Stimulated activated CD8-positive, alpha-beta memory T cell treated with anti-CD3 and anti-CD28 coated beads, Interleukin-4, amount 100 ng/mL, for 4 hours (primary cell): ENCODE measurements at places on chromosomes 12 and 14.

GRCh38 chr12:131001493-131001892 lies 47.8 kb downstream of the ADGRD1 start:
- DNase-seq = no peak

GRCh38 chr12:53749986-53750811 lies 1.6 kb downstream of the CISTR start:
- no peak for DNase-seq

- DNase-seq = no peak
These were observed 134.1 kb downstream of the TPH2 start for GRCh38 chr12:72072592-72073212.

DNA sequence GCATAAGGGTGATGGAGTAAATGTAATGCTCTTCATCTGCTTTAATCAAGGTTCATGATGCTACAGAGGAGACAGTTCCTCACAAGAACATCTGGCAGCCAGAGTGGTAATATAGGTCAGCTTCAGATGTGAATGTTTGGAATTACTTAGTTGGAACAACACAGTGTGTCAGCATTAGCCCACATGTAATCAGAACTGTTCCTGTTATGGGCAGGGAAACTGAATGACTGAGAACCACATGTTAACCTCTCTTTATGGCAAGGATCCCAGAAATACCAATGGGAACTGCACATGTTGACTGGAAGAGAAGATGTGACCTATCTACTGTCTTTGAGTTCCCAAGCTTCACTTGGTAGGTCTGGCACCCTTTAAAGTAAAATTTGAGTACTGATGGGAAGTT lies 390.1 kb upstream of the PDE3A start:
- no peak for DNase-seq

DNA sequence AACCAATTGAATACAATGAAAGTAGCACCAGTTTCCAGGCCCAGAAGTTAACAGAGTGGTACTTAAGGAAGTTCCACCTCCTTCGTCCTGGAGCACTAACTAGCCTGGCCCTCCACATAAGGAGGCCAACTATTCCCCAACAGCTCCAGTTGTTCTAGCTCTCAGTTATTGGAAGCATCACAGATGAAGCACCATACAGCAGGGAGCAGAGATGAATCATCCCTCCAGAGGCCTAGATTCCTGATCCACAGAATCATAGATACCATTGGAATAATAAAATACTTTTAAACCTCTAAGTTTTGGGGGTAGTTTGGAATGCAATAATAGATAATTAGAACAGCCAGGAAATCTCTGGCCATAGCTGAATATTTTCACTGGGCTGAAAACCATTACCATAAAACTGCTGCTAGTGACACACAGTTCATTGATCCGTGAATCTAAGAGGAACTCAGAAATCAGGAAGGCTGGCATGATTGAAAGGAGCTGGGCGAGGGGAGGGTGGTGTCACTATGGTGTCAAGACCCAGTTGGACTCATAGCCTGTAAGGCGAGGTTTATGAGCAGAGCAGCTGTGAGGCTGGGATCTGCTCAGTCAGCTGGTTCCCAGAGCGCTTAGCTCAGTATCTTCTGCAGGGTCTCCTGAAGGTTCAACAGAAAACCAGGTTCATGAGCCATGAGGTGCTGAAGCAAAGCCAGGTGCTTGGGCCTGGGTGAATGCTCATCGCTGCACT lies 371.4 kb upstream of the TMTC1 start:
- DNase-seq = no peak

DNA sequence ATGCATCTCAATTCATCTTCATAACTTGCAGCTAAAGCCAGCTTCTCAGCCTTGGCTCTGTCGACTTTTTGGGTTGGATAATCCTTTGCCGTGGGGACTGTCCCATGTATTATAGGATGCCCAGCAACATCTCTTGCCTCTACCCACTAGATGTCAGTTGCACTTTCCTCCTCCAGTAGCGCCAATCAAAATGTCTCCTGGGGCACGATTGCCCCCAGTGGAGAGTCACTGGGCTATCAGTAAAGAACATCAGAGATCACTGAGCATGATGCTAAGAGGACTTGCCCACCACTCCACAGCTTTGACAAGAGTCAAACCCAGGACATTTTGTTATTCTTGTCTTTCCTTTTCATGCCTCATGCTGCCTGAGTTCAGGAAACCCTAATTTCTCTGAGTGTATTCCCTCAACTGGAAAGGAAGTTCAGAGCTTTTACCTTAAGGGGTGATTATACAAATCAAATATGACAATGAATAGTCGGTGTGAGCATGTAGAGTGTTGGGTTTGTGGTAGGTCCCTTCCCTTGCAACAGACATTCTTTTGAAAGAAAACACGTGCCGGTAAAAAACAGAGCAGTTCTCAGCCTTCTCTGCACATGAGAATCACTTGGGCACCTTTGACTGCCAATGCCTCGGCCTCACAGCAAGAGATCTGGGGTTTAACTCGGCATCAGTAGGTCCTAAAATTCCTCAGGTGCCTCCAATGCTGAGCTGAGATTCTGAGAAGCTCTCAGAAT lies 980.6 kb downstream of the VRK1 start:
- no peak for DNase-seq

DNA sequence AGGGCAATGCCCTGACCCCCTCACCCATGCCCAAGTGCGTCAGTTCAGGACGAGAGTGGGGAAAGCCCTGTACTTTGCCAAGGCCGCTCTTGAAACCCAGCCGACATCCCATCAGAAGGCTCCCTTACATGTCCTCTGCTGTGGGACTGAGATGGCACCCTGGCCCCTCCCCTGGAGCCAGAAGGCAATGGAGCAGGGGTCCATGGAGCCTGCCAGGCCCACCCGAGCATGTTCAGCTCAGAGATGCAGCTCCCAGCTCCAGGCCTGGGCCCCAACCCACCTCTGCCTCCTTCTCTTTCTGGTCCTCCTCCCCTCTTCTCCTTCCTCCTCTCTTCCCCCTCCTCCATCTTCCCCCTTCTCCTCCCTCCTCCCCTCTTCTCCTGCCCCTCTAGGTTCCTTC lies 95.5 kb downstream of the PAPOLA start:
- DNase-seq = no peak

GRCh38 chr12:79645235-79645630 lies 45.5 kb downstream of the PAWR start:
- DNase-seq = no peak

DNA sequence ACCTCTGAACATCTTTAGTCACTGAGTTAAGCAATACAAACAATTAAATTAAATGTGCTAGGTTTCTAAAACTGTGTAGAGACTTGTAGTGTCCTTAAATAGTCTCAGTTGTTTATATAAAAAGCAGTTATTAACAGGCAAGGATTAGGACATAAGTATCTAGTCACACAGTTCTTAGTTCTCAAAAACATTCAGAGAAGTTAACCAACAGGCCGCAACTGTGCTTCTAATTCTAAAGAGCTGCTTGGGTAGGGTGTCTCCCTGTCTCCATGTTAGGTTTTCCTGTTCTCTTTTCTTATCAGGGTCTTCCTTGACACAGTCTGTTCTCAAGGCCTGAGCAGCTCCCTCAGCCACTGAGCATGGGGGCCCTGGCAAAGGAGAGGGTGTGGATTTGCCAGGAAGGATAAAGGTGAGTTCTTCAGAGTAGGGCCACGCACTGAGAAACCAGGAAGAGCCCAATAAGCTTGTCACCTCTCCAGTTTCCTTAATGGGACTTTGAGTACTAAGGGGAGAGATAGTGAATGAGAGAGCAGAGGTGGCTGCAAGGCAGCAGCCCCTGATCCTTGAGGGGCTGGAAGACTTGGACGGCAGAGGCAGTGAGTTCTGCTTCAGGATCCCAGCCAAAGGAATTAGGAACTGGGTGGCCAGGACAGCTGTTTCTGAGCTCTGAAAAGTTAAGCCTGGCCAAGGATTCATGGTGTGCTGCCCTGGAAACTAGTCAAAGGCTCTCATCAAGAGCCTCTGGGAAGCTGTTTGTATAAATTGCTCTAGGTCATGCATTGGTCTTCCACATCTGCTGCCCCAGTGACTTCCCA lies 177.3 kb downstream of the MYRFL start:
- DNase-seq = no peak

GRCh38 chr12:44403185-44403584 lies 472.9 kb downstream of the NELL2 start:
- no peak for DNase-seq

DNA sequence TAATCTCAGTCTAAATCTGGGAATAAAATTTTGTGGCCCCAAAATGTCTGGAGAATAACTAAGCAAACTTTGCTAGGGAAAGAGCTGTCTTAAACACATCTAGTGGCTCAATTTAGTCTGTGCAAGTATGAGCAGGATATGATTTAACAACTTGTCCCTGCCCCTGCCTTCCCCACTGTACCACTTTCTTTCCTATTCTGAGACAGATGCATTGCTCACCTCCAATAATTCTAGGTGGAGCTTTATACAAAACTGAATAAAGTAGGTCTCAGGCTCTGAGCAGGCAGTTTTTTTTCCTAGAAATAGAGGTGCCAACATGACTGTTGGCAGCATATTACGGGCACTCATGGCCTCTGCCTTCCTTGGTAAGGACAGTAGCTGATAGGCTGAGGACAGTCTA lies 412.1 kb downstream of the DAD1 start:
- DNase-seq = no peak

GRCh38 chr14:76551906-76552305 lies 176.0 kb downstream of the ESRRB start:
- DNase-seq = no peak

- DNase-seq = no peak
These were observed 111.1 kb upstream of the AMIGO2 start for GRCh38 chr12:47190905-47191304.

DNA sequence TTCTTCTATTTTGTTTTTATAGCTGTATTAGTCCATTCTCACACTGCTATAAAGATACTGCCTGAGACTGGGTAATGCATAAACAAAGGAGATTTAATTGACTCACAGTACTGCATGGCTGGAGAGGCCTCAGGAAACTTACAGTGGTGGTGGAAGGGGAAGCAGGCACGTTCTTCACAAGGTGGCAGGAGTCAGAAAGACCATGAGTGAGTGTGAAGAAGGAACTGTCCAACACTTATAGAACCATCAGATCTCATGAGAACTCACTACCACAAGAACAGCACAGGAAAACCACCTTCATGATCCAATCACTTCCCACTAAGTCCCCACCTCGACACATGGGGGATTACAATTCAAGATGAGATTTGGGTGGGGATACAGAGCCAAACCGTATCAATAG lies 42.3 kb downstream of the ARMH4 start:
- no peak for DNase-seq
